Ascending aorta (tissue), 2 donors: ENCODE measurements at places on chromosomes 6 and 20. TPM values are rescaled to one million over a fixed set of nuclear protein-coding genes. Genes with fewer than 3 reads are reported as not detected.

GRCh38 chr6:51303338-51303737 lies 484.7 kb downstream of the TFAP2B start:
- H3K27me3 ChIP-seq: no peaks in the 10 kb centered on the region
- DNase-seq: no peak
- H3K27ac ChIP-seq: no peak overlapping the region
- no peaks in the 10 kb centered on the region for H3K36me3 ChIP-seq
- H3K4me1 ChIP-seq: no peaks in the 10 kb centered on the region
- H3K4me3 ChIP-seq: no peak overlapping the region

GRCh38 chr20:17648791-17649730 lies 33.0 kb downstream of the RRBP1 start:
- no peaks in the 10 kb centered on the region for H3K36me3 ChIP-seq
- H3K4me1 ChIP-seq: peaks cover 6% of the 10 kb centered on the region
- no peak for DNase-seq

DNA sequence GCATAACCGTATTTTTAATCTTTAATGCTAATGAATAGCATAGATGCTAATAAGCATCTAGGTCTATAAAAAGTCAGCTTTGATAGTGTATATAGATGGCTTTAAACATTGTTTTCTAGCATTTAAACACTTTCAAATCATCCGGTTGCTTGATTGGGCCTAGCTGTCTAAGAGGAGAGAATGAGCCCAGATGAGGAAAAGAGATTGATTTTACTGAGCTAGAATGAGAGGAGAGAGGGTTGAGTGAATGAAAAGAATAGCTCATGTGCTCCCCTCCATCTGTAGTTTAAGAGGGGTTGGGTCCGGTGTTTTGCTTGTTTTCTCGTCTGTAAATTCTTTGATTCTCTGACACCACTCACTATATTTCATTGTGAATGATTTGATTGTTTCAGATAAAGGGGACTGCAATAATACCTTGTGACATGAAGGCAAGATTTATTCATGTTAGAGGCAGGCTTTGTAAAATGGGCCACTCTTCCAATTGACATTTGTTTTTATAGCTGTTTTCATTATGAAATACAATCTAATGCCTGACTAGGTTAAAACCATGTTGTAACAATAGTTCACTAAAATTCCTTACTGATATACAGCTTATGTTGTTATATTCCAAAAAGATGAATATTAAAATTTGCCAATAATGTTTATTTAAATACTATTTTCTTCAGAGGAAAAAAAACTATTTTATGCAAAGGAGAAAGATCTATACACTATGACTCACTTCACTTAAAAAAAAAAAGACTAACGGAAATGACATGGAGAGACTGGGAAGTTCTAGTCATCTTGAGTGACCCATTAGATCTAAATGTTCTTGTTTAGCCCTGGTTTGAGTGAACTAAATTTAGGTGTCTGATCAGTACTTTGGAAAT lies 3.2 kb downstream of the PTPN1 start:
- no peaks in the 10 kb centered on the region for H3K36me3 ChIP-seq
- peak overlapping the region; percentile 64 for H3K27ac ChIP-seq
- H3K4me3 ChIP-seq: peak overlapping the region; percentile 88
- no peak for DNase-seq

- H3K27me3 ChIP-seq: no peaks in the 10 kb centered on the region
- DNase-seq: no peak
- H3K27ac ChIP-seq: no peak overlapping the region
- H3K4me1 ChIP-seq: no peaks in the 10 kb centered on the region
- no peaks in the 10 kb centered on the region for H3K36me3 ChIP-seq
Observed at GRCh38 chr20:30816182-30816645, 441.2 kb upstream of the DEFB115 start.

- DNase-seq: no peak
- H3K4me3 ChIP-seq: no peak overlapping the region
- no peaks in the 10 kb centered on the region for H3K27me3 ChIP-seq
- no peaks in the 10 kb centered on the region for H3K36me3 ChIP-seq
- H3K4me1 ChIP-seq: no peaks in the 10 kb centered on the region
Observed at GRCh38 chr6:88304520-88304919, 138.4 kb upstream of the CNR1 start.

The TNFRSF6B gene
- total RNA-seq: 119 TPM

GRCh38 chr6:82144007-82144851 lies 103.3 kb downstream of the IBTK start:
- no peaks in the 10 kb centered on the region for H3K4me1 ChIP-seq
- H3K4me3 ChIP-seq: peak overlapping the region; percentile 46
- no peaks in the 10 kb centered on the region for H3K27me3 ChIP-seq
- peak; percentile 15 for DNase-seq
- H3K27ac ChIP-seq: peak overlapping the region; percentile 64
- H3K36me3 ChIP-seq: no peaks in the 10 kb centered on the region
